ENCODE measurements at places on chromosomes 7 and 10. TPM values are rescaled to one million over a fixed set of nuclear protein-coding genes. Genes with fewer than 3 reads are reported as not detected.

NYAP1 gene
- not detected for total RNA-seq

- H3K4me1 ChIP-seq = no peaks in the 10 kb centered on the region
- H3K27ac ChIP-seq = no peak overlapping the region
- no peaks in the 10 kb centered on the region for H3K36me3 ChIP-seq
- DNase-seq = no peak
- no peak overlapping the region for H3K4me3 ChIP-seq
- H3K27me3 ChIP-seq = no peaks in the 10 kb centered on the region
These were observed 175.4 kb downstream of the CDC14C start for GRCh38 chr7:49099587-49100326.

DNA sequence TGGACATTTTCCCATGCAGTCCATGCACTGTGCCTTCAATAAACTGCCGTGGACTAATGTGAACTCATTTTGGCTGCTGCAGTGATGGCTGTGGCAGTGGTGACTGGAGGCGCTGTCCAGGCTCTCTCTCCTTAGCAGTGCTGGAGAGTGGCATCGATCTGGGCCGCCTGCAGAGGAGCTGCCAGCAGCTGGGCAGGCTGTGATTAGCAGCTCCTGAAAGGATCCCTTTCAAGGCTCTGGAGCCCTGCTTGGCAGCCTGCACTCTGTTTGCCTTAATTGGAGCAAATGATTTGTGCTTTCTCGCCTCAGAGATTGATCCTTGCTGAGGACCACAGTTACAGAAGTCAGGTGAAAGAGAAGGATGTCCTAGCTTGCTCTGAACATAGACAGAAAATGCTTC, 130.1 kb upstream of the VWC2 start:
- no peak for DNase-seq
- no peak overlapping the region for H3K27ac ChIP-seq
- no peaks in the 10 kb centered on the region for H3K4me1 ChIP-seq
- H3K36me3 ChIP-seq = no peaks in the 10 kb centered on the region

DNA sequence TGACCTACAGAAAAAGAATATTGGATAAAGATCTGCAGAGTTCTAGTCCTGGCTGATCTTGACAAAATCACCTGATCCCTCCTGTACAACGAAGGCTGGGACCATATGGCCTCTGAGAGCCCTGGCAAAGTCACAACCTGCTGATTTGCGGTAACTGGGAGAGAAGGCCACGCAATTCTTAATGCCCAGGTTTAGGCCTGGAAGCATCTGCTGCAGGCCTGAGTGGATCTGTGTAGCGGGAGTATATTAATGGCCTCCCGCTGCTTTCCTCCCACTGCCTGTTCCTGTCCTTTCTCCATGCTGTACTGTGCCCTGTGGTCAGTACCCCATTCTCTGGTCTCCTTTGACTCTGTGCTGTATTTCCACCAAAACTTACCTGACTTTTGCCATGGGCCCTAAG, 24.2 kb downstream of the AKR1B1 start:
- H3K27ac ChIP-seq = peak overlapping the region; percentile 58
- DNase-seq = peak; percentile 19
- H3K4me3 ChIP-seq = no peak overlapping the region
- no peaks in the 10 kb centered on the region for H3K36me3 ChIP-seq

DNA sequence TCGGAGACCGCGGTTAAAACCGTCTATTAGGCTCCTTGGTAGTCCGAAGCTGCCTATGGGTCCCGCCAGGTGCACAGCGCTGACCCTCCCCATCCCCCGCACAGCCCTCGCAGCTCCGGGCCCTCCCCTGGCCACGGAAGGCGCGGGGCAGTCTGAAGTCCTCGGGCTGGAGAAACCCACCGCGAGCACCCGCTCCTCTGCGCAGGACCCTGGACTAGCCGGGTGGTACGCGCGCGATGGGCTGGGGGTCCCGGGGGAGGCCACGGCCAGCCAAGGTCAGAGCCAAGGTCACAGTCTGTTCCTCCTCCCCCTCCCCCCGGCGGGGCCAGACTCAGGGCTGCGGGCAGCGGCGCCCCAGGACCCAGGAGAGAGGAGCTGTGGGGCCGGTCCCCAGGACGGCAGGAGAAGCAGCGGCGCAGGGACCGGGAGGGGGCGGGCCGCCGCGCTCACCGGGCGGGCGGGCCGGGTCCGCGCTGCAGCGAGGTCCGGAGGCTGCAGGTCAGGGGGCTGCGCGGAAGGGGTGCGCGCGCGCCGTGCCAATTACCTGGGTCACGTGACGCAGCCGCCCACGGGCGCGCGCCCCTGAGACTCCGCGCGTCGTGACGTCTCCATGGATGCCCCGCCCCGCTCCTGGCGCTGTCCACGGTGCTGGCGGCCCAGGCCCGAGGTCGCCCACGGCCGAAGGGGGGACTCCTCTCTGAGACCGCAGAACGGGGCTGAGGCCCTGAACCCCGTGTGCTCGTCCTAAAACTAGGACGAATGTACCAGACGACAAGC, at the start of gene OGDHL:
OGDHL (minus strand) TSS at position 535 of the 777 bp plus-strand sequence. CDS start 3,731 bp downstream, outside the sequence.
- H3K27me3 ChIP-seq = peaks cover 33% of the 10 kb centered on the region
- H3K27ac ChIP-seq = no peak within 1 kb of the TSS
- peak within 1 kb of the TSS; percentile 65 for H3K4me3 ChIP-seq
- no peaks in the 10 kb centered on the region for H3K36me3 ChIP-seq
- no peaks in the 10 kb centered on the region for H3K4me1 ChIP-seq

GRCh38 chr7:40077849-40078248, 56.6 kb downstream of the MPLKIP start:
- DNase-seq = no peak
- no peaks in the 10 kb centered on the region for H3K4me1 ChIP-seq
- peaks cover 10% of the 10 kb centered on the region for H3K36me3 ChIP-seq
- no peak overlapping the region for H3K27ac ChIP-seq
- no peaks in the 10 kb centered on the region for H3K27me3 ChIP-seq

Measured in GM23248 (cell line).